ENCODE measurements at places on chromosomes 2 and 18.
A peak's percentile ranks its signal among the peaks of the same experiment; 100 is the strongest.

DNA sequence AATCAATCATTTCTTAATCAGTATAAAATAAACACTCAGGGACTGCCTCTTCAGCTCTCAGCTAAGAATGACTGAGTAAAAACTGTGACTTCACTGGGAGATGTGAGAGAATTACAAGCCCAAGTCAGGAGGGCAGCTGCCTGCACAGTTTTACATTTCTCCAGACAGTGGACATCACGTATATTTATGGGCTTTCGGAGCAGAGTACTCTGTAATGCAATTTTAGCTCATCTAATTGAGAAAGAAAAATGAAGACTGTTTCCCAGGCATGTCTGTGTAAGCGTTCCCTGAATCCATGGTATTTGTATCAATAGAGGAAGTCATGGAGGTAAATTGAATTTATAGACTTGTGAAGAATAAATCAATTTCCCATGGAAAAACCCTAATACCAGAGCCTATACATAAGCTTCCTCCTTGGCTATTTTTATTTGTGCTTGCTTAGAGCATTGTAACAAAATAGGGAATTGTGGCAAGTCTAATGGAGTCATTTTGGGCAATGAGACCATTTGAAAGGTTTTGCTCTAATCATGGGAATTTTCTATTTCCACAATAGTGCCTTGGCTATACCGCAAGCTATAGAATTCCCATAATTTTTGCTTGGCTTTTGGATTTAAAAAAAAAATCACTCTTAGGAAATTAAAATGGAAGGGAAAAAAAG is 87.2 kb downstream of the SLC5A7 start:
- H3K36me3 ChIP-seq: no peaks in the 10 kb centered on the region
- no peak for DNase-seq
- H3K27me3 ChIP-seq: no peaks in the 10 kb centered on the region
- H3K27ac ChIP-seq: no peak overlapping the region
- H3K4me1 ChIP-seq: no peaks in the 10 kb centered on the region

DNA sequence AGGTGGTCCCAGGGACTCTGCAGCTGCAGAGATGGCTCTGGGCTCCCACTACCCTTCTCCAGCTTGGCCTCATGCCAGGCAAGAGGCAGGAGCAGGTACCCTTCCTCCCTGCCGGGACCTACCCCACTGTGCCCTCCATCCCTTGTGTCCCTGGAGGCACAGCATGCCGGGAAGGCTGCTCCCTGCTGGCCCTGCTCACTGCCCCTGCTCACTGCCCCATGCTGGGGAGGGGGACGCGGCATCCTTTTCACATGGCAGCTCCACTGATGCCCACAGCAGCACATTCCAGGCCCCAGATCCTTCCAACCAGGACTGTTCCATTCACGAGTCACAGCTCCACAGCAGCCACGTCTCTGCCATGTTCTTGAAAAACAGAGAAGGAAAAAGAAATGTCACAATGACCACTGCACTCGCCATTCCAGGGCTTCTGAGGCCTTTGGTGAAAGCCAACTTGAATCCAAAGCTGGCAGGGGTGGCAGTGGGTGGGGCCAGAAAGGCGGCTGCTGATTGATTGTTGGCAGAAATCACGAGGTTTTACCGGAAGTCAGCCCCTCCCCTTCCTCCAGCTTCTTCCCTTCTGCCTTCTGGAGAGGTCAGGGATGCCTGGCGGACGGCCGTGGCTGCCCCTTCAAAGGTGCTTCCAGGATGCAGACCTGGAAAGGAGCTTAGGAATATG is 268.0 kb downstream of the CYP26B1 start:
- no peaks in the 10 kb centered on the region for H3K27me3 ChIP-seq
- no peak overlapping the region for H3K27ac ChIP-seq
- H3K4me1 ChIP-seq: no peaks in the 10 kb centered on the region
- no peaks in the 10 kb centered on the region for H3K36me3 ChIP-seq

- H3K4me1 ChIP-seq: no peaks in the 10 kb centered on the region
- H3K4me3 ChIP-seq: no peak overlapping the region
- H3K27ac ChIP-seq: no peak overlapping the region
- no peaks in the 10 kb centered on the region for H3K27me3 ChIP-seq
Observed at GRCh38 chr2:64295326-64296139, 151.3 kb upstream of the PELI1 start.

- H3K36me3 ChIP-seq: peaks cover 8% of the 10 kb centered on the region
- DNase-seq: no peak
- no peaks in the 10 kb centered on the region for H3K27me3 ChIP-seq
- H3K4me1 ChIP-seq: no peaks in the 10 kb centered on the region
- no peak overlapping the region for H3K27ac ChIP-seq
- H3K4me3 ChIP-seq: no peak overlapping the region
Observed at GRCh38 chr2:239138610-239139009, 262.2 kb downstream of the HDAC4 start.

DNA sequence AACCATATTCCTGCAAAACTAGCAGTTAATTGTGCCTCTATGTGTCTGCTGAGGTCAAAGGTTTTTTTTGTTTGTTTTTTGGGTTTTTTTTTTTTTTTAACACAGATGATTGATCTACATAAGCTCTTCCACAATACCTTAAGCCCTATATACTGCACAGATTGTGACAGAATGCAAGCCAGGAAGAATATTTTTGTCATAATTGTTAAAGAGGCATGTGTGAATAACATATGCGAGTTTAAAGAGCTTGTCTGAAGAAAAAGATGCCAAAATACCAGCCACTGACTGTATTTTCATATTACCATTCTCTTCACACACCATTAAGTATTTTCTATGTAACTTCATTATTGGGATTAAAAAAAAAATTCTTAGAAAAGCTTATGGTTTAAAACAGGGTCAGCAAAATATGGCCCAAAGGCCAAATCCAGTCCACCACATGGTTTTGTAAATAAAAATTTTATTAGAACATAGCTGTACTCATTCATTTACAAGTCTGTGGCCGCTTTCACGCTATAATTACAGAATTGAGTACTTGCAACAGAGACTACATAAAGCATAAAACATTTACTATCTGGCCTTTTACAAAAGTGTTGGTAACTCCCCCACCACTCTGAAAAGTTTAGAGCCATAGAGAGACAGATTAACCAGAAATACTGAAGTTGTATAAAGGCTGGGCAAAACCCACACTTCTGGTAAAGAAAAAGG is 89.9 kb downstream of the TRIP12 start:
- no peaks in the 10 kb centered on the region for H3K27me3 ChIP-seq
- no peak for DNase-seq
- H3K27ac ChIP-seq: no peak overlapping the region
- no peak overlapping the region for H3K4me3 ChIP-seq

- H3K27me3 ChIP-seq: no peaks in the 10 kb centered on the region
- no peak for DNase-seq
- no peak overlapping the region for H3K27ac ChIP-seq
- H3K36me3 ChIP-seq: no peaks in the 10 kb centered on the region
Observed at GRCh38 chr2:242056026-242056425, 186.5 kb downstream of the RTP5 start.

- H3K27me3 ChIP-seq: no peaks in the 10 kb centered on the region
- no peak overlapping the region for H3K4me3 ChIP-seq
- H3K36me3 ChIP-seq: no peaks in the 10 kb centered on the region
- H3K4me1 ChIP-seq: no peaks in the 10 kb centered on the region
- no peak overlapping the region for H3K27ac ChIP-seq
Observed at GRCh38 chr2:127784965-127785518, 25.9 kb downstream of the WDR33 start.

DNA sequence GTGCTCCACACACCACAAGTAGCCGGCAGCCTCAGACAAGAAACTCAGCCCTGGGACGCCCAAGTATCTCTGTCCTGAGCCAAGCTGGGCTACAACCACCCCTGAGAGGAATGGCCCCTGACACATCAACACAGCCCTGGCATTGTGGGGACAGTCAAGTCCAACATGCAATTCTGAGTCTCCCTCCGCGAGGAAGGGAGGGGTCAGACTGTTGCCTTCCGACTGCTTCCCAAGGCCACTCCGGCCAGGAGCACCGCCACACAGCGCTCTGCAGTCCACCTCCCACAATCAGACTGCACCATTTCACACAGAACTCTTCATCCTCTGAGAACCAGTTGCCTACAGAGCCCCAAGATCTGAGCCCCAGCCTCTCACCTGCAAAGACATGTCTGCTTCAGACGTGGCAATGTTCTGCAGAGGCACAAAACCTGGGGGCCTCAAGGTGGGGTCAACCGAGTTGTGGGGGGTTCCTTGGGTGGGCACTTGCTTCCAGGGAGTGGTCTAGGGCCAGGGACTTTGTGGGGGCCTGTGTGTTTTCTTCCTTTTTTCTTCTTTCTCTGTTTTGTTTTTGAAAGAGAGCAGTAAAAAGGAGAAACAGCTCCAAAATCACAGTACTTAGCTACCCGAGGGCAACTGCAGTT is 76.7 kb upstream of the SALL3 start:
- no peaks in the 10 kb centered on the region for H3K4me1 ChIP-seq
- no peak for DNase-seq
- no peak overlapping the region for H3K27ac ChIP-seq
- no peaks in the 10 kb centered on the region for H3K27me3 ChIP-seq
- no peak overlapping the region for H3K4me3 ChIP-seq

DNA sequence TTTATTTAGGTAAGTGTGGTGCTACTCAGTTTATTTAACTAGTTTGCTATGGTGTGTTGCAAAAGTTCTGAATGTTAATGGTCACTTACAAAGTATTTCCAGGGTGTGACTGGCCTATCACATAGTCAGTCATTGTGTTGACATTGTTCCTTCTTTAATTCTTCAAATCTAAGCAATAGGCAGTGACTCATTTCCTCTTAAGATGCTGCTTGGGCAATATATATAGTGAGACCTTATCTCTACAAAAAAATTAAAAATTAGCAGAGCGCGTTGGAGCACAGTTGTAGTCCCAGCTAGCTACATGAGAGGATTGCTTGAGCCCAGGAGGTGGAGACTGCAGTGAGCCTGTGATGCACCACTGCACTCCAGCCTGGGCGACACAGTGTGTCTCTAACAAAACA is 5.8 kb upstream of the CCDC88A start:
- DNase-seq: no peak
- no peaks in the 10 kb centered on the region for H3K36me3 ChIP-seq
- no peak overlapping the region for H3K27ac ChIP-seq
- no peaks in the 10 kb centered on the region for H3K27me3 ChIP-seq
- no peaks in the 10 kb centered on the region for H3K4me1 ChIP-seq

- no peak overlapping the region for H3K4me3 ChIP-seq
- no peak overlapping the region for H3K27ac ChIP-seq
- no peaks in the 10 kb centered on the region for H3K27me3 ChIP-seq
- no peaks in the 10 kb centered on the region for H3K4me1 ChIP-seq
- no peak for DNase-seq
Observed at GRCh38 chr2:230541934-230542380, 126.0 kb downstream of the SP100 start.

GRCh38 chr2:121969766-121970639 is 214.6 kb downstream of the TSN start:
- peak overlapping the region; percentile 53 for H3K27ac ChIP-seq
- no peaks in the 10 kb centered on the region for H3K4me1 ChIP-seq
- H3K27me3 ChIP-seq: no peaks in the 10 kb centered on the region
- H3K4me3 ChIP-seq: no peak overlapping the region
- no peak for DNase-seq
- H3K36me3 ChIP-seq: no peaks in the 10 kb centered on the region

DNA sequence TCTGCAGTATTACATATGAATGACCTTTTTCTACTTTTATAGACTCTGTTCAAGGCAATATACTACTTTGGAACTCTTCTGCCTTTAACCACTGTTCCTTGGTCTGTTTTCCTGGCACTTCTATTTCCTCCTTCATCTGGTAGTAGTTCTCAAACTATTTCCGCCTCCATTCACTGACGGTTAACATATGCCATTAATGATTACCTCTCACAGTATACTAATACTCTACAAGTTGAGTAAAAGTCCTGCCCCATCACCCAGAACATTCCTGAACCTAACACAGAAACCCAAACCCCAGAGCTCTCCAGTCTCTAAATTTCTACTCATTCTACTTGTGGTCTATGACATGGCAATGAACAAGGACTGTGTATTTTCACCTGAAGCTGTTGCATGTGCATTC is 4.5 kb downstream of the GFPT1 start:
- DNase-seq: no peak
- H3K36me3 ChIP-seq: no peaks in the 10 kb centered on the region
- no peak overlapping the region for H3K4me3 ChIP-seq
- no peak overlapping the region for H3K27ac ChIP-seq
- H3K27me3 ChIP-seq: no peaks in the 10 kb centered on the region

GRCh38 chr2:24853996-24854395 is 60.8 kb downstream of the CENPO start:
- H3K4me3 ChIP-seq: no peak overlapping the region
- peak overlapping the region; percentile 64 for H3K27ac ChIP-seq
- no peaks in the 10 kb centered on the region for H3K27me3 ChIP-seq

- peak overlapping the region; percentile 42 for H3K27ac ChIP-seq
- no peaks in the 10 kb centered on the region for H3K36me3 ChIP-seq
- no peaks in the 10 kb centered on the region for H3K4me1 ChIP-seq
- no peak overlapping the region for H3K4me3 ChIP-seq
- DNase-seq: no peak
Observed at GRCh38 chr2:237309416-237309815, 104.5 kb downstream of the COL6A3 start.

DNA sequence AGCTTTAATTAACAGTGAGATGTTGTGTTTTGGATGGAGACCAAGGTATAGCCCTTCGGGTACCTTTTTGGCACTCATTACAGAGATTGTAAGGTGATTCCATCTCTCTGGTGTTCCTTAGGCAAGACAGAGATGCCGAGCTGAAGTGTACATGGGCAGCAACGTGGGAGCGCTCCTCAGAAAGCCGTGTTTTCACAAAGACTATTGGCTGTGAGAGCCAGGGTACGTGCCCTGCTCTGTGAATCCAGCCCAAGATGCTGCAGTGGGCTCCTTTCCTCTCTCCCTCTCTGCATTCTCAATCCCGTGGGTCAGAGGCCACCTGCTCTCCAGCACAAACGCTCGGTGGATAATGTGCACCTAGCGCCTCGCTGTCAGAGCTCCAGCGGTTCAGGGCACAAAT is 203.0 kb upstream of the EPHA4 start:
- no peaks in the 10 kb centered on the region for H3K27me3 ChIP-seq
- H3K36me3 ChIP-seq: no peaks in the 10 kb centered on the region
- DNase-seq: no peak

GRCh38 chr2:8581234-8581561 is 100.7 kb upstream of the ID2 start:
- H3K4me1 ChIP-seq: peaks cover 8% of the 10 kb centered on the region
- no peak for DNase-seq
- H3K27ac ChIP-seq: no peak overlapping the region
- no peak overlapping the region for H3K4me3 ChIP-seq
- H3K27me3 ChIP-seq: no peaks in the 10 kb centered on the region

- H3K4me1 ChIP-seq: no peaks in the 10 kb centered on the region
- no peak overlapping the region for H3K27ac ChIP-seq
- no peaks in the 10 kb centered on the region for H3K36me3 ChIP-seq
- H3K27me3 ChIP-seq: no peaks in the 10 kb centered on the region
Observed at GRCh38 chr2:100391735-100392515, 25.5 kb downstream of the CHST10 start.

GRCh38 chr2:211812587-211812986 is 726.0 kb downstream of the ERBB4 start:
- no peak overlapping the region for H3K27ac ChIP-seq
- H3K4me3 ChIP-seq: no peak overlapping the region
- H3K27me3 ChIP-seq: no peaks in the 10 kb centered on the region
- H3K4me1 ChIP-seq: no peaks in the 10 kb centered on the region

GRCh38 chr2:25912851-25913695 is 34.8 kb upstream of the ASXL2 start:
- H3K27me3 ChIP-seq: no peaks in the 10 kb centered on the region
- no peaks in the 10 kb centered on the region for H3K36me3 ChIP-seq
- no peak overlapping the region for H3K4me3 ChIP-seq
- H3K27ac ChIP-seq: no peak overlapping the region

Data from prostate gland (tissue), 2 donors.